ENCODE measurements at places on chromosomes 5 and 9. TPM values are rescaled to one million over a fixed set of nuclear protein-coding genes. Genes with fewer than 3 reads are reported as not detected.

Gene C6
- not detected for total RNA-seq

- H3K27me3 ChIP-seq = no peaks in the 10 kb centered on the region
- no peak overlapping the region for H3K4me3 ChIP-seq
- DNase-seq = no peak
- H3K36me3 ChIP-seq = no peaks in the 10 kb centered on the region
Observed at GRCh38 chr9:88071331-88071730, 66.9 kb downstream of the SPATA31C2 start.

GRCh38 chr5:141695627-141696215 is 13.7 kb upstream of the ARAP3 start:
- no peak overlapping the region for H3K27ac ChIP-seq
- peaks cover 16% of the 10 kb centered on the region for H3K27me3 ChIP-seq
- no peak overlapping the region for H3K4me3 ChIP-seq
- peaks cover 19% of the 10 kb centered on the region for H3K4me1 ChIP-seq
- DNase-seq = no peak

- H3K4me3 ChIP-seq = no peak overlapping the region
- peak; percentile 71 for DNase-seq
- no peak overlapping the region for H3K27ac ChIP-seq
- H3K4me1 ChIP-seq = no peaks in the 10 kb centered on the region
Observed at GRCh38 chr9:133103183-133103986, 17.7 kb downstream of the RALGDS start.

Gene TLE4
- 54.6 TPM for total RNA-seq

DNA sequence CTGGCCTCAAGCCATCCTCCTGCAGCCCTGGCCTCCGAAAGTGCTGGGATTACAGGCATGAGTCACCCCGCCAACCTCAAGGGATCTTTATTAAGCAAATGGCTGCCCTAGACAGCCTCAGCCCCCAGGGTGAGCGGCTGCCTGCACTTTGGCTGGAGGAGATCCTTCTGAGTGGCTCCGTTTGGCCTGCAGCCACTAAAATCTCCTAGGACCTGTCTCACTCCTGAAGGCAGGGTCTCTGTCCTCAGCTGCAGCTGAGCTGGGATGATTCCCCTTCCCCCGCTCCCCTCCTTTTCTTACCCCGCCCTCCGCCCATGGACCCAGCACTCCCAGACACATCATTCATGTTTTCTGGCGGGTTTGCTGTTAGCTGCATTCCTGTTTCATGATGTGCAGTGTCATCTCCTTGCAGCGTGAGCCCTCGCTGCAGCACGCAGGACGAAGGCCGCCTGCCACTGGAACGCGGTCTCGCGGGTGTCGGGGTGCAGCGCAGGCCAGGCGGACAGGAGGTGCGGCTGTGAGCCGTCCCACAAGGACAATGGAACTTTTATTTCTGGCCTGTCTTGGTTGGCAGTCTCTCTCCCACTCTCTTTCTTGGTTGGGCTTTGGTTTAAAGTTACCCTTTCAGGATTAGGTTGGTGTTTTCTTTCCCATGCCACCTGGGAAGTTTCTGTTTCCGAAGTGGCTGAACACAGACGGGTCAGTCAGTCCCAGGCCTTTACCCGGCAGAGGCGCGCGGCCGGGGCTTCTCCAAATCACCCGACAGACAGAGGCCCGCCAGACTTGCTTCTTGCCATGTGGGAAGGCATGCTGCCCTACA is 137.1 kb downstream of the FOXD1 start:
- peaks cover 41% of the 10 kb centered on the region for H3K4me1 ChIP-seq
- H3K27me3 ChIP-seq = no peaks in the 10 kb centered on the region

- no peaks in the 10 kb centered on the region for H3K27me3 ChIP-seq
- no peaks in the 10 kb centered on the region for H3K36me3 ChIP-seq
- H3K4me3 ChIP-seq = no peak overlapping the region
Observed at GRCh38 chr5:139705655-139706587, 57.8 kb downstream of the CXXC5 start.

DNA sequence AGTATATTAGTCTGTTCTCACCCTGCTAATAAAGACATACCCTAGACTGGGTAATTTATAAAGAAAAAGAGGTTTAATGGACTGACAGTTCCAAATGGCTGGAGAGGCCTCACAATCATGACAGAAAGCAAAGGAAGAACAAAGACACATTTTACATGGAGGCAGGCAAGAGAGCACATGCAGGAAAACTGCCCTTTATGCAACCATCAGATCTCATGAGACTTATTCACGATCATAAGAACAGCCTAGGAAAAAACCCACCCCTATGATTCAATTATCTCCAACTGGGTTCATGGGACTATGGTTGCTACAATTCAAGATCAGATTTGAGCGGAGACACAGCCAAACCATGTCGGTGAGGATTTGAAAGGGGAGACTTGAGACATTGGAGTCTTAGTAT is 252.8 kb upstream of the PPP1R2B start:
- no peaks in the 10 kb centered on the region for H3K36me3 ChIP-seq
- no peak overlapping the region for H3K27ac ChIP-seq
- H3K4me3 ChIP-seq = no peak overlapping the region
- DNase-seq = no peak
- no peaks in the 10 kb centered on the region for H3K4me1 ChIP-seq

DNA sequence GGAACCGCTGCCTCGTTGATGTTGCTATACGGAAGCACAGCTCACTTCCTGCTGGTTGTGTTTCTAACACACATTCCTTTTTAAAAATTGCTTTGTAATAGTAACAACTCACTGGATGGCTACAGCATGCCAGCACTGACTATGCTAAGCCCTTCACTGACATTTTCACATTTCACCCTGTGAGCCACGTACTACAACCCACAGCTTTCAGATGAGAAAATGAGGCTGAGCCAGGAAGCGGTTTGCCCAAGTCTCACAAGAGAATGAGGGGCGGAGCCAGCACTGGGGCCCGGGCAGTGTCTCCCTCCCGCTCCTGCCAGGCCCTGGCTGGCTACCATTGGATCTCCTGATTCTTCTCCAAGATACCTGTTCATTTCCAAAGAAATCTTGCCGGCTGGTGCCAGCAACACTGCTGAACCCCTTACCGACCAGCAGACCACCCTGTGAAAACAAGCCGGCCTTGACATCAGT is 38.3 kb downstream of the FAM78A start:
- H3K4me3 ChIP-seq = no peak overlapping the region
- H3K36me3 ChIP-seq = peaks cover 9% of the 10 kb centered on the region
- DNase-seq = peak; percentile 36
- H3K27ac ChIP-seq = peak overlapping the region; percentile 23
- no peaks in the 10 kb centered on the region for H3K27me3 ChIP-seq
- peaks cover 13% of the 10 kb centered on the region for H3K4me1 ChIP-seq

Gene IL13
- not detected for total RNA-seq

GRCh38 chr9:13860019-13860418 is 453.9 kb downstream of the NFIB start:
- H3K4me1 ChIP-seq = no peaks in the 10 kb centered on the region
- H3K27ac ChIP-seq = no peak overlapping the region
- no peak for DNase-seq
- H3K4me3 ChIP-seq = no peak overlapping the region
- no peaks in the 10 kb centered on the region for H3K36me3 ChIP-seq

DNA sequence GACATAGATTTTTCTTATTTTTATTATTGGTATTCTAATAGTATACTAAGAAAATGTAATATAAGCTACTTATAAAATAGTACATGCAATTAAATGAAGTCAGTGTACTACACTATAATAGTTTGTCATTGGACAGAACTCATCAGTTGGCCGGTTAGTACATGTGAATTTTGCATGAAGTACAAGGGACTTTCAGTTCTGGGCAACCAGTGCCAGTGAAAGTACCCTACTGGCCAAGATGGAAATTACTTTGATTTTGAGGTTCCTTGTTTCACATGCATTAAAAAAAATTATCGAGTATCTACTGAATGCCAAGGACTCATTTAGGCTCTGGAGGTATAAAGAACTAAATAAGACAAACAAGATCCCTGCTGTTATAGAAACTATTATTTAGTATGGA is 213.4 kb upstream of the ELL2 start:
- no peak overlapping the region for H3K27ac ChIP-seq
- H3K4me3 ChIP-seq = no peak overlapping the region
- H3K4me1 ChIP-seq = peaks cover 58% of the 10 kb centered on the region
- no peaks in the 10 kb centered on the region for H3K36me3 ChIP-seq

DNA sequence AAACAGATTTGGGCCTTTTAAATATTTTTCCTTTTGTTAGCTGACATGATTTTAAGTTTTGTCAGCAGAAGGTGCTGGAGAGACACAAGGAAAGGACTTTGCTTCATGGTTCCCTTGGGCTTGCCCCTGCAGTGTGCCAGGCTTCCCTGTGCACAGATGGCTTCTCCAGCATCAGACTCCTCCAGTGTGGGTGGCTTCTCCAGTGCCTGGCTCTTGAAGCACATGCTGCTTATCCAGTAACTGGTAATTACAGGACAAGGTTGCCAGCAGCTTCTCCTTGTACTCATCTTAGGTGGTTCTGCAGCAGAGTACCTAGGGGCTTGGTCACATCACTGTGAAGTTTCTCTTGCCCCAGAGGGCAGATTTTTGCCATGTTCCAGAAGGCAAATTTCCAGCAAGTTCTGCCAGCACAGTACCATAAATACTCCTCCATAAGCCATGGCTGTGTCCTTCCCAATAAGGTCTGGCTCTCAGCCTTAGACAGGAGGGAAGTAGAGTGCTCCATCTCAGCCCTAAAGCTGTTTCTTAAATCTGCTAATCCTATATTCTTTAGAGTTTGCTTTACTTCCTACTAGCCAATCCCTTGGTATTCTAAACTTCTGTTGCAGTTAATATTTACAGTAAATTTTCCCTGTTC is 62.4 kb downstream of the PJA2 start:
- H3K36me3 ChIP-seq = peaks cover 80% of the 10 kb centered on the region
- H3K4me1 ChIP-seq = no peaks in the 10 kb centered on the region
- DNase-seq = no peak
- no peaks in the 10 kb centered on the region for H3K27me3 ChIP-seq
- no peak overlapping the region for H3K27ac ChIP-seq

DNA sequence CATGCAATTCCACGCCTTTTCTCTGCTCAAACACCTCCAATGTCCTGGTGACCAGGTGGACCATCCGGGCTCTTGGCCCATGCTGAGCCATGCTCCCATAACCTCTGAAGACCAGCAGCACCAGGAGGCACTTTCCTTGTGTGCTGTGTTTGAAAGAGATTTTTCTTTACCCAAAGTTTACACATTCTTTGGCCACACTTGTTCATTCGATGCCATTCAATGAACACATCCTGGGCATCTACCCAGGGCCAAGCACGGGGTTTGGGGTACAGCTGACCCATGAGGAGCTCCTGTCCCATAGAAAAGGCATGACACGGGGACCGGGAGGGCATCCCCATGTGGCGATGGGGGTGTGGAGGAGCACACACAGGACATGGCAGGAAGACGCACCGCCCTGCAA is 77.1 kb upstream of the IRX1 start:
- H3K4me1 ChIP-seq = no peaks in the 10 kb centered on the region
- no peak overlapping the region for H3K27ac ChIP-seq
- no peak overlapping the region for H3K4me3 ChIP-seq
- DNase-seq = no peak
- H3K27me3 ChIP-seq = no peaks in the 10 kb centered on the region
- no peaks in the 10 kb centered on the region for H3K36me3 ChIP-seq

Measured in SJSA1 (cell line).